ENCODE measurements at places on chromosomes 4 and X.
A peak's percentile ranks its signal among the peaks of the same experiment; 100 is the strongest.

- no peak for DNase-seq
Observed at GRCh38 chrX:24339911-24340310, 20.5 kb upstream of the SUPT20HL1 start.

DNA sequence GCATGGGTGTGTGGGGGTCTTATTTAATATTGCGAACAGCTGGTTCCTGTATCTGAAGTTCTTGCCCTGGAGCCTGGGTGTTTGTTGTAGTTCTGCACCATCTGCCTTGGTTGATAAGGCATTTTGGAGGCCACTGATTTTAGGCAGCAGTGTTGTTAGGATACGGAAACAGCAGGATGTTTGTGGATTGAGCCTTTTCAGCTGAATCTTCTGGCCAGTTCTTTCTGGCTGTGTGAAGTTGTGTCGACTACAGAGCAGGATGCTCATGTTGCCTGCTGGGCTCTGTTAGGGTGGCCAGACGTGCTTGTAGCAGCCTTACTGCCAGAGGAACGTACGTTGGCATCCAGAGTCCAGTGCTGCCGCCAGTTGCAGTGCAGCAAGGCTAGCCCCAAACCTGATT, 134.2 kb downstream of the PTTG2 start:
- no peak for DNase-seq

- no peak for DNase-seq
Observed at GRCh38 chr4:156173486-156173885, 219.8 kb upstream of the CTSO start.

DNA sequence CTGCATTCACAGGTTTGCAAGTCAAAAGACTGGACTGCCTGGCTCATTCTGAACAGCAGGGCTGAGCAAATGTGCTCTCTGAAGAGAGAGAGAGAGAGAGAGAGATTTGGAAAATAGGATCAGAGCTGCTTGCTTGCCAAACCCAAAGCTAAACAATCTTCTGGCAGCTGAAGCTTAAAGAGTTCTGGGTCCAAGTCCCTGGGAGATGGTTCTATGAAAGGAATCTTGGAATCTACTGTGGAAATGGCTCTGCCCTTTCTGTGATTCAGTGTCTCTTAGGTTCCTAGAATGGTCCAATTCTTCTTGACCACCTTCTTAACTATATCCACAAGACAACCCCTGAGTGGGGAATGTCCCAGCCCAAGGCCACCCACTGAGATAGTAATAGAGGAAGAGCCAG, 66.1 kb upstream of the EFNB1 start:
- no peak for DNase-seq

DNA sequence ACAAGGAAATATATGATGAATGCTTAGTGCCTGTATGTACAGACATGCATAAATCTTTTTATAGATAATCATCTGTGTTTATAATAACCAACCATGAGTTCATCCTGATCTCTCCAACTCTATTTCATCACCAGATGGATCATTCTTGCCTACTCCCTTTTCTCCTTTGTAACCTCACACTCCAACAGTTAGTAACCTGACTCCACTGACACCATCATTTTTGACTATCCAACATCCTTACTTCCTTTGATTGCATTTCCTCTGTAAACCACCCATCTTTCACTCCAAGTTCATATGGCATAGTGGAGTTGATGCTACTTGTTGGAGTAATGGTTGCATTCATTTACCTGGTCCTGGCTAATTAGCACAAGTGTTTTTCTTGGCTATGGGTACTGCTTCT, 170.6 kb downstream of the ZNF330 start:
- no peak for DNase-seq

- no peak for DNase-seq
Observed at GRCh38 chr4:143282211-143282707, 54.4 kb upstream of the GAB1 start.

DNA sequence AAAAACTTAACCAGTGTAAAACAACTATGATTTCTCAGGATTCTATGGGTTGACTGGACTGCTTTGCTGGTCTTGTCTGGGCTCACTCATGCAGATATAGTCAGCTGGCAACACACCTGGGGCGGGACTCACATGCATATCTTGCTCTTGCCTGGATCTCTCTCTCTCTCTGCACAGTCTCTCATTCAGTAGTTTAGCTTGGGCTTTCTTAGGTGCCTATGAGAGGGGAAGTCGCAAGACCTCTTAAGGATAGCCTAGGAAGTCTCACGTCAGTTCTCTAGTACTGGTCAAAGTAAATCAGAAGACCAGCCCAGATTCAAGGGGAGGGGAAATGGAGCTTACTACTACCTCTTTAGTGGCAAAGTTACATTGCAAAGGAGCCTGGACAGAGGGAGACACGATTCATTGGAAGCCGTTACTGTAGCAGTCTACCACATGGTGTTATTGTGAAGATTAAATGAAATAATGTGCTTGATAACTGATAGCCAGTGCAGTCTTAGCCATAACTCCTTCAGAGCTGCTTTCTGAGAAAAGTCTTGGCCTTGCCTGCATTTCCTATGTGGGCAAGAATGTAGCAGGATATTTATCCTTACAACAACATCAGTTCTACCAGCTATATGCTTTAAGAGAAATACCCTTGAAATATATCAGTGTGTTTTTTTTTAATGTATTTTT, 2.1 kb downstream of the COPS4 start:
- no peak for DNase-seq

DNA sequence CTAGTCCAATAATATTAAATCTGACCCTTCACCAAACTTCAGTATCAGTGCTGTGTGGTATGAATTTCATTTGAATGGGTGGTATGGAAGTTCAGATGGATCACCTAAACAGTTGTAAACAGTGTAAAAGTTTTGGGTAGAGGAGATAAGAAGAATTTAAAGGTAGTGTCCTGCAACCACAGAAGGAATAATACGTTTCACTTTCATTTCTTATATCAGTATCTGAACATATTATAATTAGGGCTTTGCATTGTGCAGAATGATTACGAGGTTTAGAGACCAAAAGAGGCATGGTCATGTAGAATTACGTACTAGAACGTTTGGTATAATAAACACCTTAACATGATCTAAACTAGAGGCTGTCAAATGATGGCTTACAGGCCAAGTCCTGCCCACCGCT, 116.1 kb downstream of the PDLIM5 start:
- DNase-seq: no peak

GRCh38 chr4:152640058-152640921, 39.5 kb downstream of the TMEM154 start:
- no peak for DNase-seq

GRCh38 chrX:68693481-68694434, 46.3 kb downstream of the STARD8 start:
- peak; percentile 10 for DNase-seq

- DNase-seq: peak; percentile 1
Observed at GRCh38 chr4:48315728-48316630, 25.4 kb upstream of the SLAIN2 start.

GRCh38 chr4:94341481-94342370, 910 bp downstream of the HPGDS start:
- no peak for DNase-seq

DNA sequence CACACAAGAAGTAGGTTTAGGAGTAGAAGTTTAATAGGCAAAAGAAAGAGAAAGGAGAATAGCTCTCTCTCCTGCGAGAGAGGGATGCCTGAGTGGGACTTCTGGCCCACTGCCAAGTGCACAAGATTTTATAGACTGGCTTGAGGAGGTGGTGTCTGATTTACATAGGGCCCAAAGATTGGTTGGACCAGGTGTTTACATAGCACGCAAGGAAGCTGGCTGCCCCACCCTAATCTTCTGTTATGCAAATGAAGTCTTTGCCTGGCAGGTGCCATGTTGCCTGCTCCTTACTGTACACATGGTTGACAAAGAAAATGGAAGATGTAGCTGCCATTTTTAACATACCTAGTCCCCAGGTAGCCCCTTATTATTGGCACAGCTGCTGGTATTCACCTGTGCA, 170.8 kb upstream of the GATB start:
- DNase-seq: no peak

GRCh38 chr4:30776921-30777415, 56.8 kb downstream of the PCDH7 start:
- DNase-seq: no peak

DNA sequence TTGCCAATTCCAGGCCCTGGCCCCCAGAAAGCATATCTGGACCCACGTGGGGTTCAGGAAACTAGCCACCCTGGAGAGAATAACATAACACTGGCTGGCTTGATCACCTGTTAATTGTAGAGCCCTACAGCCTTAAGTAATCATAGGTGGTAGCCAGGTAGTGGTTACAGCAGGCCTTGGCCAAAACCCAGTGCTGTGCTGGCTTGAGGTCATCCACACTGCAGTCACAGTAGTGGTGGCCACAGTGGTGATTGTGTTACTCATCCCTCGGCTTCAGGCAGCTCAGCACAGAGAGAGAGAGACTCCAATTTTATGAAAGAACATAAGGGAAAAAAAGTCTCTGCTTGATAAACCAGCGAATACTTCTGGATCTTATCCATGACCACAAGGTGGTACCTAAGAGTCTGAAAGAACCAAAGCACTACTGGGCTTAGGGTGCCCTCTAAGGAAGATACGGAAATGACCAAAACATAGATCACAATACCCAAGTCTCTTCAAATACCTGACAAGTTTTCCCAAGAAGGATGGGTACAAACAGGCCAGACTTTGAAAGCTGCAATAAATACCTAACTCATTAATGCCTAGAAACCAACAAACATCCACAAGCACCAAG, 46.6 kb upstream of the CDX4 start:
- no peak for DNase-seq

GRCh38 chr4:10144966-10145365, 28.4 kb upstream of the WDR1 start:
- DNase-seq: no peak

DNA sequence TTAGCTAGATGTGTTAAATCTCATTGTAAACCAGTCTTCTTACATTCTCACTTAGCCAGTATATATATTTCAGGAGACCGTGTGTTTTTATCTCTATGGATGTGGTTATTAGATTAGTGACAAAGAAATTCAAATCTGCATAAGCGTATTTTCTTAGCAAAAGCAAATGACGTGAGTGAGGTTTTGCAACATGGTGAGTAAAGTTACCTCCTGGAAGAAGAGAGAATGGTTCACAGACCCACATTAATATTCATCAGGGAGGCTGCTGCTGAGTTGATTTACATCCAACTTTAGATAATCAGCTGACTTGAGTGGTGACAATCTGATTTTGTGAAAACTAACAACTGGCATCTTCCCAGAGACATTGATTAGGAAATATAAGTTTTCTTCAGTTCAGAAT, 589.9 kb upstream of the GALNT7 start:
- no peak for DNase-seq

- DNase-seq: no peak
Observed at GRCh38 chr4:6529021-6529420, 46.0 kb upstream of the MAN2B2 start.

- DNase-seq: no peak
Observed at GRCh38 chr4:121943941-121944340, 7.9 kb downstream of the TRPC3 start.

GRCh38 chr4:147853706-147854105, 121.8 kb downstream of the ARHGAP10 start:
- no peak for DNase-seq

DNA sequence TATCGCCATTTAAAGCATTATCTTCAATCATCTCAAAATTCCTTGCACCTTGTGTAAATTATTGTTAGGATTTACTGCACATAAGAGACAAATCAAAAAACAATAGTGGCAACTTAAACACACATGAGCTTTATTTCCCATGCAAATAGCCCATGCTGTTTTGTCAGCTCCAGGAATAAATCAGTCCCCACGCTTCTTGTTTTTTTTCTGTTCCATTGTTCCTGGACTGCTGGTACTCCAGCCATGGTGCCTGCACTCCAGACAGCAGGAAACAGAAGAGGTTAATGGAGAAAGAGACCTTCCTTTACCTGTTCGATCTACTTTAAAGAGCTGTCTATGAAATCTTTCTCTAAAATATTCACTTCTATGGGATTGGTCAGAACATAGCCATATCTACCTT, 1515.7 kb upstream of the TENM3 start:
- no peak for DNase-seq

DNA sequence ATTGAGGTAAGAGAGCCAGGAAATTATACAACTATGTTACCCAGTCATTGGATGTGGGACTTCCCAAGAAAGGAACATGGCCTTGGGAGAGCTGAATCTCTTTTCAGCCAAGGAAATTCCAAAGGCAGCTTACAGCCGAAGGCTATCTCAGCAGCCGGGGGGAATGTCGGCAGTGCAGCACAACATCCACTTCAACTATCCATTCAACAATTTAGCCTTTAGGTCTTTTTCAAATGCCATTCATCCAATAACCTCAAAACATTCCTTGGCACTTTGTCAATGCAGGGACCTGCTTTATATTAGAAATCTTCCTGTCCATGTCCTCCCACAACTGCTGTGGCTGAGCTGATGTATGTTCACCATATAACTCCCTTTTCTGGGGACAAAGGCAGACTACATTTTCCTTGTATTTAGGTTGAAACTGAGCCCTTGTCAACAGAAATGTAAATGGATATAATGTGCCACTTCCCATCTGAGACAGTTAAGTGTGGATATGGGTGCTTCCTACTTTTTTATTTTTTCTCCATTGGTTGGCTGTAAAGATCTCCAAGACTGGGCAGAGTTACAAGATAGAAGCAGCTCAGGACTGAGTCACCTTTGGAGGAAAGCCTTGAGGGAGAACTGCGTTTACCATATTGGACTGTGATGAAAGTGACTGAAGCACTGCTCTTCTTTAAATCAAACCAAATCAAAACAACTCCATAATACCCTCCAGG, 94.8 kb downstream of the GPRIN3 start:
- DNase-seq: no peak

- no peak for DNase-seq
Observed at GRCh38 chr4:154485127-154485773, 6.3 kb downstream of the DCHS2 start.

DNA sequence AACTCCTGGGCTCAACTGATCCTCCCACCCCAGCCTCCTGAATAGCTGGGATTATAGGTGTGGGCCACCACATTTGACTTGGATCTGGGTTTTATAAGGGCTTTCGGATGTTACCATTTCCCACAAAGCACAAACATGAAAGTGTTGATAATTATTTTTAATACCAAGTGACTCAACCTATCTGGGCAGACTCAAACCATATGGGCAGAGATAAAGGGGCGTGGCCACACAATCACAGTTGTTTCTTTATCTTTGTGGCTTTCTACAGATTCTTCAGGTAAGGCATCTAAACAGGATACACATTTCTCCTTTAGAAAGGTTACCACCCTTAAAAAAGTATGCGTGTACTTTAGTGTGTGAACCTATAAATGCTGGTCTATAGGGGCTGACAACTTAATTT, 122.5 kb downstream of the ZNF827 start:
- no peak for DNase-seq

DNA sequence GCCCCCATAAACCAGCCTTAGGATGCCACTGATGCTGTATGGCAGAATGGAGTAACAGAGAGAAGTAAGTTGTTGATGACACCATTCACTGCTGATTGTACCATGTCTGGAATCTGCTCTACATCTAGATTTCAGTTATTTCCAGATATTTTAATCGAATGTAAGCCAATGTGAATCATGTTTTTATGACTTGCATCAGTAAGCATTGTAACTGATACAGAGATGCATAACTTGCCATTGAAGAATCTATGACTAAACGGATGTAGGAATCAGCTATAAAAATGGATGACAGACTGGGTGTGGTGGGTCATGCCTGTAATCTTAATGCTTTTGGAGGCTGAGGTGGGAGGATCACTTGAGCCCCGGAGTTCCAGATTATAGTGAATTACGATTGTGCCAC, 161.0 kb upstream of the GATB start:
- DNase-seq: no peak

GRCh38 chrX:46876901-46877300, 35.3 kb upstream of the JADE3 start:
- DNase-seq: no peak

GRCh38 chr4:122689972-122690371, 42.5 kb upstream of the BBS12 start:
- DNase-seq: no peak

All from DMS79 (cell line).